ENCODE measurements at places on chromosomes 1 and 21.

- DNase-seq, result no peak
Measured at GRCh38 chr1:202892501-202892900, 3.6 kb upstream of the RABIF start.

DNA sequence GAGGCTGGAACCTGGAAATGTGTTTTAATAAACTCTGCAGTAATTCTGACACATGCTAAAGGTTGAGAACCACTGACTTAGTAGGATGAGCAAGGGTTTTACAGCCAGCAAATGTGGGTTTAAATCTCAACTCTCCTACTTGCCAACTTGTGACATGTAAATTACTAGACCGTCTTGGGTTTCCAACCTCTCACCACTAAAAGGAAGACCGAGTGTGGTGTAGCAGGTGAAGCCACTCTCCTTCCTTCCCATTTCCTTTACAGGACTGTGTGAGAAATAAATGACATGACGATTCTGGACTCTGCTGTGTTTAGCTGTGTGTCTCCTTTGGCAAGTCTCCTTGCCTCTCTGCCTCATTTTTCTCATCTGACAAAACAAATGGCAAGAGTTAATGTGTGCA lies 49.5 kb upstream of the DNAJC6 start:
- DNase-seq, result no peak

- DNase-seq, result peak; percentile 59
Measured at GRCh38 chr1:155012026-155012546, 9.5 kb downstream of the ZBTB7B start.

GRCh38 chr1:185500001-185500626 lies 183.1 kb upstream of the IVNS1ABP start:
- peak; percentile 82 for DNase-seq

GRCh38 chr21:31573217-31573616 lies 86.3 kb upstream of the SOD1 start:
- DNase-seq, result no peak

GRCh38 chr1:38039331-38040088 lies 7.1 kb downstream of the POU3F1 start:
- no peak for DNase-seq

DNA sequence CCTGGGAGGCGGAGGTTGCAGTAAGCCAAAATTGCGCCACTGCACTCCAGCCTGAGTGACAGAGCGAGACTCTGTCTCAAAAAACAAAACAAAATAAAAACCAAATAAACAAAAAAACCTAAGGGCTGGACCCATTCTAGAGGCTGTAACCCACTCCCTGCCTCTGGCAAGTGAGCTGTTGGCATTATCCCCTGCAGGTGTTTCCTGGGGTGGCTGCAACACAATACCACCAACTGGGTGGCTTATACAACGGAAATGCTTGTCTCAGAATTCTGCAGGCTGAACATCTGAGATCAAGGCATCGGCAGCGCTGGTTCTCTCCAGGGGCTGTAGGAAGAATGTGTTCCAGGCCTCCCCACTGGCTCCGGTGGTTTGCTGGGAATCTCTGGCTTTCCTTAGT lies 15.2 kb downstream of the LRRC38 start:
- DNase-seq, result no peak

DNA sequence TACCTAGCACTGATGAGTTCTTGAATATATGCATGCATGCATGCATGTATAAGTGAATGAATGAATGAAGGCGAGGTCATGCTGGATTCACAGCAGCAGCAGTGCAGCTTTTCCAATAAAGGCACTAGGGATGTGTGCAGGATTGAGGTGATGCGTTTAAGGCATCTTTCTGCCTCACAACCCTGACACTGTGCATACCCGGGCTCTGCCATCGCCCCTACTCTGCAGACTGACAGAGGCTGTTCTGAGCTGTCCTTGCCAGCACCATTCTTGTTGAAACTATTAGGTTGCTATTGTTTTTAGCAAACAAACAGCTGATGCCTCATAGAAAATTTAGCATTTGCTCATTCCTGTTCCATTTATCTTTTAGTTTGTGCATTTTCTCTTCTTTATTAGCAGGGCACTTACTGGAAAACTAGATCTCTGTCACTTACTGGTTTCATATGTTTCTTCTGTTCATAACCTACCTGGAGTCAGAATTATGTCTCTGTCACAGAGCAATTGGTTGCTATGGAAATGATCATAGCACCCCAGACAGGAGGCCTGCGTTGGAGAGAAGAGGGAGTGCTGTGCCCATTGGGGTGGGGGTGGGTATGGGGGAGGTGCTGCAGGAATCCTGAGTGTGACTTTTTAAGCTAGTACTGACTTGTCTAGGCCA lies 79.0 kb downstream of the CD58 start:
- DNase-seq, result no peak

- peak; percentile 58 for DNase-seq
Measured at GRCh38 chr1:216075339-216075738, 347.9 kb downstream of the USH2A start.

- peak; percentile 58 for DNase-seq
Measured at GRCh38 chr1:22919341-22920025, 53.2 kb downstream of the LACTBL1 start.

- DNase-seq, result no peak
Measured at GRCh38 chr1:233406339-233406960, 78.9 kb downstream of the MAP3K21 start.

- peak; percentile 67 for DNase-seq
Measured at GRCh38 chr1:226568077-226568831, 19.7 kb downstream of the STUM start.

DNA sequence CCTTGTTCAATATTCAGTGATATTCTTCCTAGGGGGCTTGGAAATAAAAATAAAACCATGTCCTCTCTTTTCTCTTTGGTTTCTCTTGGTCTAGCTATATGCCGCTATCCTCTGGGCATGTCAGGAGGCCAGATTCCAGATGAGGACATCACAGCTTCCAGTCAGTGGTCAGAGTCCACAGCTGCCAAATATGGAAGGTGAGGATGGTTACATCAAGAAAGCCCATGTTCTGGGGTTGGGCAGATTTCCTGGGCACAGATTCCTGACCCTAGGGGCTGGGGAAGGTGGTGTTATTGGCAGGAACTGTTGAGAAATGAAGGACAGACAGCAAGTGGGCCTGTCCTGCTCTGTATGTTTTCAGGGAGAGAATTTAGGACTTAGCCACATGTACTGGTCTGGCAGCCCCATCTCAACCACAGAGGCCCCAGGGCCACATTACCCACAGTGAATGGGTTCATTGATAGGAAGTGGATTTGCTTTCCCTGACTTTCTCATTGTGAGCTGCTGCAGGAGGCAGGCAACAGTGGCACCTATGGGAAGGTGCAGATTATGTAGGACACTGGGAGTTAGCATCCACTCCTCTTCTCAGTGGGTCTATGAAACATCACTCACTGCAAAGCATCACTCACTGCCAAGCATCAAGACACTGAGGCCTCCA lies 37.4 kb upstream of the HSD17B7 start:
- DNase-seq, result no peak

GRCh38 chr1:1080122-1080757 lies 6.1 kb upstream of the RNF223 start:
- DNase-seq, result peak; percentile 82

- DNase-seq, result no peak
Measured at GRCh38 chr1:116510361-116510760, 60.5 kb downstream of the CD58 start.

GRCh38 chr1:100443811-100444571 lies 91.7 kb downstream of the CDC14A start:
- no peak for DNase-seq

GRCh38 chr1:119743776-119744597 lies 24.7 kb downstream of the HMGCS2 start:
- peak; percentile 88 for DNase-seq

DNA sequence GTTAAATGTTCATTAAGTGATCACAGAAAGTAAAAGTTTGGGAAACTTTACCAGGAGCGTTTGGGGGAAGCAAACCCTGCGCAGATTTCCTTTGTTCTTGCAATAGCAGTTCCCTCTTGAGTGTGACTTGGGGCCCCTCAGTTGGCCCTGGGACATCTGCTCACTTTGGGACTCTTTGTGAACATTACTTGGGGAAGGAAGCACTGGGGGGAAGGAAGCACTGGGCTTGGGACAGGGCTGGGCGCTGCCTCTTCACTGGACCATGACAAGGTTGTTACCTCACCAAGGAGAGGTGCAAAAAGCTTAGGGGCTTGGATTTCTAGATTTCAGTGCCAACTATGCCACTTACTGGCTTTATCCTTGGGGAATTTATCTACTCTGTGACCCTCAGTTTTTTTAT lies 63.5 kb downstream of the ETS2 start:
- no peak for DNase-seq

DNA sequence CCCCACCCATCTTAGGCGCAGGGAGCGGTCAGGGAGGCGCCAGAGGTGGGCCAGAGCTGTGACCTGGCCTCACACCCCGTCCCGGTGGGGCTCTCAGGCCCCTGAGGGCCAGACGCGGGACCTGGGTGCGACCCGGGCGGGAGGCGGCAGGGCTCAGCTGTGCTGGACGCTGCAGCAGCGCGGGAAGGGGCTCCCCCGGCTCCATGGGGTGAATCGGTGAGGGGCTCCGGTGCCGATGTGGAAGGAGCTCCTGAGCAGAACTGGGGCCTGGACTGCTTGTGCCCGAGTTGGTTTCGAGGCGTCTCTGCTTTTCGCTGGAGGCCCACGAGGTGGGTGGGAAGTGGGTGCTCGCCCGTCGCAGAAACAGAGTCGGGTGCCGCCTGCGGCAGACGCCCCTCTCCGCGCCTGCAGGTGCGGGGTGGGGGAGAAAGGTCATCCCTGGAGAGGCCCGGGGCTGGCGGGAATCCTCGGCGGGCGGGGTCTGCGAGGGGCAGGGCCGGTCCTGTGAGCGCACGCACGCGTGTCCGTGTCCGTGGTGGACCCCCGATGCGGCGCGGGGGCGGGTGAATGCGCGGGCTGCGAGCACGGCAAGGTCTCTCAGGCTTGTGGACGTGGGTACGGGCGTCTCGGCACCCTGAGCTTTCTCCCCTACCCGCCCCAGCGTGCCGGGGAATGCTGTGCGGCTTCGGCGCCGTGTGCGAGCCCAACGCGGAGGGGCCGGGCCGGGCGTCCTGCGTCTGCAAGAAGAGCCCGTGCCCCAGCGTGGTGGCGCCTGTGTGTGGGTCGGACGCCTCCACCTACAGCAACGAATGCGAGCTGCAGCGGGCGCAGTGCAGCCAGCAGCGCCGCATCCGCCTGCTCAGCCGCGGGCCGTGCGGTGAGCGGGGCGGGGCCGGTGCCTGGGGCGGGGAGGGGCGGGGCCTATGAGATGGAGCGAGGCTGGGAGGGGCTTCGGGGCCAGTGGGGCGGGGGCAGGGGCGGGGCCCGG lies 20.4 kb downstream of the AGRN start:
- DNase-seq, result peak; percentile 98

GRCh38 chr1:162405800-162406199 lies 6.1 kb downstream of the SH2D1B start:
- no peak for DNase-seq

DNA sequence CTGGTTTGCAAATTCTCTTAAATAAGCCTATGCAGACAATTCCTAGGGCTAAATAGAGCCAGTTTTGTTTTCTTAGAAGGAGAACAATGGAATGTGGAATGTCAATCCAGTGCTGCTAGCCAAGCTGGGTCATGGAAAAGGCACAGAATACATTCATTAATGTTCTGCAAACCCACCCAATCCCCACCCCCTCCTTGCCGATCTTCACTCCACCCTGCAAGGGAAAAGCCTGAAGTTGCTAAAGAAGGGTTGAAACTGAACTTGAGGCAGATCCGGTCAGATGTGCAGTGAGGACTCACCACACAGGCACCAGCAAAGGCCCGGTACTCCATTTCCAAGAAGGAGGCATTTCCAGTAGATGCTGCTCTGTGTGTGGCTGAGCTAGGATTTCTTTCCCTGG lies 179.6 kb downstream of the PLPP3 start:
- DNase-seq, result no peak

All from GM03348 (cell line).